RPMI8226 (cell line): ENCODE measurements at places on chromosomes 5 and 9.

GRCh38 chr5:160379511-160379910 is 9.1 kb upstream of the C1QTNF2 start:
- DNase-seq, result no peak

- DNase-seq, result no peak
Measured at GRCh38 chr5:128331261-128331660, 206.8 kb downstream of the FBN2 start.

GRCh38 chr5:177334155-177334551 is 17.3 kb downstream of the LMAN2 start:
- no peak for DNase-seq

DNA sequence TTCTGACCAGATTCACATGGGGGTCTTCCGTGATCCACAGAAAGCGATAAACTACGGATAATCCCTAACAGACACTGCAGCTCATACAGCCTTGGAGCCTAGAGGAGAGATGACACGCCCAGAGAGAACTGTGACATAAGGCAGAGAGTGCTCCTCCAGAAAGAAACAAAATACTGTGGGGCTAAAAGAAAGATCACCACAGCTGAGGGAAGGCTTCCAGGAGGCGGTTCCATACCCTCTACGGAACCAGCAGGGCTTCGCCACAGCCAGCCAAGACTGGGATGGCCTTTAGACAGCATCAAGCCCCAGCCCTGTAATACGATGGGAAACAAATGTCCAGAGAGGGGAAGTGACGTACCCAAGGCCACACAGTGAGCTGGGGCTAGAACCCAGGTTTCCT is 19.3 kb downstream of the GPX3 start:
- no peak for DNase-seq

- DNase-seq, result no peak
Measured at GRCh38 chr9:86867804-86868313, 79.4 kb downstream of the GAS1 start.

- no peak for DNase-seq
Measured at GRCh38 chr9:1454211-1454610, 404.1 kb downstream of the DMRT2 start.

GRCh38 chr9:115498303-115498702 is 380.3 kb upstream of the TNC start:
- no peak for DNase-seq

GRCh38 chr5:31221001-31221400 is 27.5 kb downstream of the CDH6 start:
- DNase-seq, result no peak

GRCh38 chr5:114362197-114362976 is 517 bp downstream of the KCNN2 start:
- DNase-seq, result no peak

DNA sequence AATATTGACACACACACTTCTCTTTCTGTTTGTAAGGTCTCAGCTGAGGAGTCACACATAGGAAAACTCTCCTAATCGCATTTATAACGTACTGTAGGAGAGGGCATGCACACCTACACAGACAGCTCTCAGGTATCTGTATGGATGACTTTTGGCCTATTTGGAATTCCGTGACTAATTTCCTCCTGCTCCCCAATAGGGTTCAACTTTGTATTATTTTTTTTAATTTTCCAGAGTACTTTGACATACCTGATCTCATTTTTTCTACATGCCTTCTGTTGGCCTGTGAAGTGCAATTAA is 195.9 kb downstream of the ARHGAP26 start:
- DNase-seq, result no peak

DNA sequence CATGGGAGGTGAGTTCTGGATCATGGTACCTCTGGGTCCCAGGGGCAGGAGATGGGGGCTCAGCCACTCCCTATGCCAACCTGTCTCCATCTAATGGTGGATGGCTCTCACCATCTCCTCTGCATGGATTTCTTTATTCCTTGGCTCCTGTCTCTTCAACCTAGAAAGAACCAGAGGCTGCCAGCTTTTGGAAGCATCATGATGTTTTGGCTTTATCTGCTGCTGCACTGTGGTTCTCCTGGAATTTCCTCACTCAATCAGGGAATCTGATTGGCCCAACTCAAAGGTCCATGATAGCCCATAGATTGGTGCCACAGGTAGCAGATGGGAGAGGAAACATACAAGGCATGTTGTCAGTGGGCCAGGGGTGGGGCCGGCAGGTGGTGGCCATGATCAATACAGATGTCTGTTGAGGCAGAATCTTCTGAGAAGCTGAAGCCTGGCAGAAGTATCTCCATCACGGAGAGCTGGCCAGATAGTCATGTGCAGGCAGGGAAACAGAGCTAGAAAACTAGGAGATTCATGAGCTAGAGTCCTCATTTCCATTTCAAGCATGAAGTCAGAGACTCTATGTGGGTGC is 158.2 kb downstream of the MACROH2A1 start:
- no peak for DNase-seq

DNA sequence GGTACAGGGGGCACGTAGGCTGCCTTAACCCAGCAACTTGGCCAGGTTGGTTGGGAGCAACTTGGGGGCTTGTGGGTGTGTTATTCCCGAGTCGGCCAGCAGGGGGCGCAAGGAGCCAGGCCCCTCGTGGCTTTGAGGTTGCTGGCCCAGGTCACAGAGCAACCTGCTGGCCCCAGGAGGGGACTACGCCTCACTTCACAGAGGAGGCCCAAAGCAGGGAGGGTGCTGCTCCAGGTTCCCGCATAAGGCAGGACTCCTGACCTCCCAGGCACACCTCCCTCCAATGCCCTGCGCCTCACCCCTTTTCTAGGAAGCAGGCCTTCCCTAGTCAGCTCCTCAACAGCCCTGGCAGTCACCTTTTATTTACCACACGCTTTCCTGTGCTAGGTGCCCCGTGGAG is 18.1 kb downstream of the KYAT1 start:
- DNase-seq, result peak; percentile 85
